Type B pancreatic cell (in vitro differentiated cells): ENCODE measurements at places on chromosomes 11 and 22. TPM values are rescaled to one million over a fixed set of nuclear protein-coding genes. Genes with fewer than 3 reads are reported as not detected.

- H3K4me1 ChIP-seq: peaks cover 20% of the 10 kb centered on the region
- H3K36me3 ChIP-seq: no peaks in the 10 kb centered on the region
- H3K27ac ChIP-seq: no peak overlapping the region
These were observed 6.4 kb downstream of the MMP11 start for GRCh38 chr22:23779083-23779482.

Gene CHST1
- 4.5 and 9.2 TPM in 2 replicates for total RNA-seq

DNA sequence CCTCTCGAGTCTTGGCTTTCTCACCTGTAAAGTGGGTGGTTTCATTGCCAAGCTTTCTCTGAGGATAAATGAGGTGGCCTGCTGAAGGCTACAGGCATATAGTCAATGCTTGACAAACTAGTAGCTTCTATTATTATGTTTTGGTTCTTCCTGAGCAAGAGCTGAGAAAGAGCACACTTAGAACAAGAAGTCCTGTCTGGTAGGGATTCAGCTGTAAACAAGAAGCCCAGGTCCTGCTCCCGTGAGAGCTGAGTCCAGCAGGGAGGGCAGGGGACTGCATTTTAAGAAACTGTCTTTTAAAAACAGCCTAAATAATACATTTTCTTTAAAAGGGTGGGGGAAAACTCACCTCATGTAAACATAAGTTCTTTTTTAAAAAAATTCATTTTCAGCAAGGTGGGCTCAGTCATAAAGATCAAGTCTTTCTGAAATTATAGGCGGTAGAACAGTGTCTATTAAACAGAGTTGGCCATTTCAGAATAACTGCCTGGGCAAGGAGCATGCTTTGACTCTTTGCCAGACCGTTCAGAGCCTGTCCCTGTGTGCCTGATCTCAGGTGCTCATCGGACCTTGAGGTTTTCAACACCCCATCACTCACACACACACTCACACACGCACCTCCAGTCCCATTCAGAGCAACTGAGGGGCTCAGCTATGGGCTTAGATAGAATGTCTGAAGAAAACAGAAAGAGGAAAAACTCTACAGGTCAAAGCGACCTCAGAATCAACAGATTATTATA, 29.2 kb upstream of the MYO18B start:
- no peak for DNase-seq
- H3K27ac ChIP-seq: no peak overlapping the region
- H3K27me3 ChIP-seq: no peaks in the 10 kb centered on the region

Gene SERPING1
- total RNA-seq: 58.5 and 74.7 TPM in 2 replicates

- H3K36me3 ChIP-seq: no peaks in the 10 kb centered on the region
- no peak overlapping the region for H3K27ac ChIP-seq
- no peak overlapping the region for H3K4me3 ChIP-seq
- DNase-seq: no peak
- peaks cover 5% of the 10 kb centered on the region for H3K27me3 ChIP-seq
- H3K4me1 ChIP-seq: peaks cover 6% of the 10 kb centered on the region
These were observed 256.4 kb upstream of the SESN3 start for GRCh38 chr11:95487391-95487790.

- no peak overlapping the region for H3K27ac ChIP-seq
- no peak for DNase-seq
- H3K27me3 ChIP-seq: peaks cover 2% of the 10 kb centered on the region
- H3K36me3 ChIP-seq: no peaks in the 10 kb centered on the region
- no peak overlapping the region for H3K4me3 ChIP-seq
These were observed 63.6 kb downstream of the MTNR1B start for GRCh38 chr11:93033093-93033492.

GRCh38 chr11:121464352-121464946, 11.7 kb upstream of the SORL1-AS1 start:
- H3K4me1 ChIP-seq: peaks cover 62% of the 10 kb centered on the region
- no peak for DNase-seq

- no peaks in the 10 kb centered on the region for H3K36me3 ChIP-seq
- DNase-seq: no peak
- H3K27ac ChIP-seq: peak overlapping the region; percentile 50
- no peak overlapping the region for H3K4me3 ChIP-seq
- no peaks in the 10 kb centered on the region for H3K4me1 ChIP-seq
These were observed 87.4 kb upstream of the DRD2 start for GRCh38 chr11:113562576-113562975.

Gene CALCB
- 0.64 TPM in 1 of 2 replicates, not detected in the other for total RNA-seq

Gene SCN4B
- total RNA-seq: 0.36 and 2.0 TPM in 2 replicates

Gene MMP1
- total RNA-seq: 6.5 and 14.3 TPM in 2 replicates

DNA sequence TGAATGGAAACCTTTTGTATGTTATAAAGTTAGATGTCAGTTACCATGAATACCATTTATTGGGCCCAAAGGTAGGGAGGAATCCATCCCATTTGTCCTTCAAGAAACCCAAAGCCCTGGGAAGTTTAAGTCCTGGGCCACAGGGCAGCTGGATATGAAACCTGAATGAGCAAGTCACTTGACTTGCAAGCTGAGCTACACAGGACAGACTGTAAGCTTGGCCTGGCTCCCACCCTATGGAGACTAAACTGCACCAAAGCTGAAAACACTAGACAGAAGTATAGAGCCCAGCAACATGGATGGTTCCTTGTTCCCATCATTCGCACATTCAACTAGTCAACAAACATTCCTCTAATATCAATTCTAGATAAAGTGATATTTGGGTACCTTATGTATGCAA, 71.3 kb downstream of the KCNC1 start:
- H3K4me3 ChIP-seq: no peak overlapping the region
- H3K4me1 ChIP-seq: peaks cover 5% of the 10 kb centered on the region
- no peak overlapping the region for H3K27ac ChIP-seq
- no peaks in the 10 kb centered on the region for H3K27me3 ChIP-seq
- H3K36me3 ChIP-seq: no peaks in the 10 kb centered on the region

DNA sequence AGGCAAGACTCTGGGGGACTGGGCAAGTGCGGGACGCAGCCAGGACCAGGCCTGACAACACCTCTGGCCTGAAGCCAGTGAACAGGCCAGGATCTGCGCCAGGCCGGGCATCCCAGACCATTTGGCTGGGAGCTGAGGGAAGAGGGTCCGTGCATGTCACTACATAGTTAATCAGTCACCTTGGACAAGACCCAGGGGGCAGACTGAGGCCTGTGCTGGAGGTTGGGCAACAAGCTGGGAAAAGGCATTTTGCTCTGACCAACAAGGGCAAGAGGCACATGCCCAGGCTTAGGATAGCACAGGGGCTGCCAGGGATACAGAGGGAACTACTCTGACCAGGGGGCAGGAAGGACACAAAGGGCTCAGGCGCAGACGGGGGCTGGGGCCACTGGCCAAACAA, 7.0 kb upstream of the CHADL start:
- H3K4me1 ChIP-seq: no peaks in the 10 kb centered on the region
- no peaks in the 10 kb centered on the region for H3K27me3 ChIP-seq
- no peak for DNase-seq
- peaks cover 7% of the 10 kb centered on the region for H3K36me3 ChIP-seq
- H3K4me3 ChIP-seq: no peak overlapping the region
- no peak overlapping the region for H3K27ac ChIP-seq

Gene TENM4
- total RNA-seq: 33.4 and 156 TPM in 2 replicates

DNA sequence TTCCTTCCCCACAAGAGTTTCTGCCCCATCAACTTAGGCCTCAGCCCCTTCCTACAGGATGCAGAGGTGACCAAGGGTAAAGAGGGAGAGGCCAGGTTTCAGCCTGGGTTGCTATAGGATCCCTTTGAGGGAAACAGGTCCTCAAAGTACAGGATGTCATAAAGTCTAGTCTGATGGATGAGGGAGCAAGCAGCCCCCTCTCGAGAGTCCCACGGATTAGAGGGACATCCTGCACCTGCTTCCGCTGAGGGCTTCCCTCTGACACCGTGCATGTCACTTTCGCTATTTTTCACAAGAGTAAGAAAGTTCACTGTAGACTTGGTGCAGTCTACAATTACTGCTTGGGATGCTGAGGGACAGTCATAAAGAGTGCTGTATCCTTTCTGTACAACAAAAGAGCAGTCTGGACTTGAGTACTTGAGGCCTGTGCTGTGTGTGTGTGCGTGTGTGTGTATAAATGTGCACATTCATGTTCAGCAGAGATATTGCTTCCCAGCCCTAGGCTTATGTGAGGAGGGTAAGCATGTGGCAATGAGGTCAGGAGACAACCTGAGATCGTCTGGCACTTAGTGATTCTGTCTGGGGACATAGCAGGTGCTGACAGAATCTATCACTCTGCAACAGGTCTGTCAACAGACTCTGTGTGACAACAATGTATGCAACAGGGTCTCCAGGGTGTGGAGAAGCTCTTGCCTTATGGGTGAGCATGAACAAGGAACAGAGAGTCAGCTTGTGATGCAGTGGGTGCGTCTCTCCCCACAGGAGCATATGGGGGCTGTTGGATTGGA, 18.0 kb upstream of the CHST1 start:
- no peak overlapping the region for H3K4me3 ChIP-seq
- DNase-seq: no peak
- peaks cover 23% of the 10 kb centered on the region for H3K27me3 ChIP-seq

DNA sequence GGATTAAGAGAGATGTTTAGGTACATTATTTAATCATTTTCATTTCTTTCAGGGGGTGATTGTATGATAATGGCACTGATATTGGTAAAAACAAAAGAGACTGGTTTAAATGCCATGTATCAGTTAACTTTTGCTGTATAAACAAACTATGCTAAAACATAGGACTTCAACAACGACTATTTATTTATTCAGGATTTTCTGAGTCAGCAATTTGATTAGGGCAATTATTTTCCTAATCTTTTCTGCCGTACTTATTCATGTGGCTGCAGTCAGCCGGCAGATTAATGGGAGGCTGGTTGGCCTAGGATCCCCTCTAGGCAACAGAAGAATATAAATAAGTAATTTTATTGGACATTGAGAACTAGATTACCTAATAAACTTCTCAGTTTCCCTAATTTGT, 661.7 kb upstream of the RAG2 start:
- H3K4me1 ChIP-seq: peaks cover 3% of the 10 kb centered on the region
- DNase-seq: no peak
- no peaks in the 10 kb centered on the region for H3K36me3 ChIP-seq
- H3K4me3 ChIP-seq: no peak overlapping the region
- H3K27ac ChIP-seq: no peak overlapping the region
- H3K27me3 ChIP-seq: no peaks in the 10 kb centered on the region

GRCh38 chr11:64742087-64742888, 1.7 kb downstream of the RASGRP2 start:
- H3K4me1 ChIP-seq: peaks cover 7% of the 10 kb centered on the region
- no peak overlapping the region for H3K27ac ChIP-seq
- H3K4me3 ChIP-seq: peak overlapping the region; percentile 77
- DNase-seq: no peak
- no peaks in the 10 kb centered on the region for H3K36me3 ChIP-seq
- H3K27me3 ChIP-seq: peaks cover 64% of the 10 kb centered on the region

DNA sequence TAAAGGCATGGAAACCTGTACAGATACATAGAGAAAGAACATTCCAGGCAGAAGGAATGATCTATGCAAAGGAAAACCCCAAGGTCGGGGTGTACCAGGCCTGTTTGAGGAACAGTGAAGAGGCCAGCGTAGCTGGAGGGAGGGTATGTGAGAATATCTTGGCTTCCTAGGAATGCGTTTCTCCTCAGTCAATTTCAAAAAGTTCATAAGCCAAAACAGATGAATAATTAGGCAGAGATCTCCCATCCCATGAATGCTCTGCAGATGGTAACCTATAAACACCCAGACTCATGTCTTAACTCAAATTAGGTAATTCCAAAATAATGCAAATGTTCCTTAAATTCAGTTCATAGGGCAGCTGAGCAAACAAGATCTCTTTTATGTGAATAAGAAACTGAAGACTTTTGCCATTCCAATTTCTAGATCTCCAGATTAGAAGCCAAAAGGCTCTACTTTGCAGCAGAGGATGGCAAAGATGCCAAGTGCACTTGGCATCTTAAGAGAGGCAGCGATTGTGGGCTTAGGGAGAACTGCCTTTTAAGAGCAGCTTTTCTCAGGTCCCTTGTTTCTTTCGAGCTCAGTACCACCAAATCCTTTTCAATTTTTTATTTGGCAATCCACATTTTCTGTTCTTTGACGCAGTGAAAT, 13.2 kb downstream of the FAM118B start:
- H3K27ac ChIP-seq: no peak overlapping the region
- H3K36me3 ChIP-seq: peaks cover 10% of the 10 kb centered on the region
- DNase-seq: no peak
- H3K4me3 ChIP-seq: no peak overlapping the region

GRCh38 chr11:80819271-80819670, 1378.4 kb upstream of the TENM4 start:
- no peaks in the 10 kb centered on the region for H3K36me3 ChIP-seq
- no peak overlapping the region for H3K27ac ChIP-seq
- no peak for DNase-seq
- no peaks in the 10 kb centered on the region for H3K27me3 ChIP-seq
- H3K4me1 ChIP-seq: no peaks in the 10 kb centered on the region

GRCh38 chr22:22061085-22062077, 78.8 kb upstream of the TOP3B start:
- no peak overlapping the region for H3K4me3 ChIP-seq
- H3K27ac ChIP-seq: peak overlapping the region; percentile 34
- DNase-seq: no peak
- H3K27me3 ChIP-seq: peaks cover 29% of the 10 kb centered on the region

- H3K4me3 ChIP-seq: no peak overlapping the region
- DNase-seq: no peak
- peaks cover 3% of the 10 kb centered on the region for H3K36me3 ChIP-seq
These were observed 115.9 kb downstream of the FBXO7 start for GRCh38 chr22:32590556-32590955.

GRCh38 chr11:91365986-91366585, 858.5 kb upstream of the FAT3 start:
- no peak overlapping the region for H3K27ac ChIP-seq
- DNase-seq: no peak
- H3K4me3 ChIP-seq: no peak overlapping the region

DNA sequence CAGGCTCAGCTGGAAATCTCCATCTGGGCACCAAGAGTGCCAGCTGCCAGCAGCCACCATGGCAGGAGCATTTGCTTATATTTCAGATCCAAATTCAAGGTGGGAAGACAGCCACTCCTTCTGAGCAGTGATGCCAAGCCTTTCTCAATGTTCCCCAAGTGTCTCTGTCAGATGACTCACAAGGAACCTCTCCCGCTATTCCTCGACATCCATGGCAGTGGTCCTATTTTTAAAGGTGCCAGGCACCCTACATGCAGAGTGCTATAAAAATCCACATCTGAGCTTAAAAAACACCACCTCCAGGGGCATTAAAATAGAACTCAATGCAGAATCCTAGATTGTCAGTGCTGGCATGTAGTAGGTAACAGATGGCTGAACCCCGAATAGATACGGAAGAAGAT, 112.1 kb downstream of the SLC1A2 start:
- H3K36me3 ChIP-seq: no peaks in the 10 kb centered on the region
- no peaks in the 10 kb centered on the region for H3K27me3 ChIP-seq
- DNase-seq: no peak
- H3K27ac ChIP-seq: no peak overlapping the region
- no peak overlapping the region for H3K4me3 ChIP-seq
- H3K4me1 ChIP-seq: no peaks in the 10 kb centered on the region

Gene FEN1
- 27.7 and 44.6 TPM in 2 replicates for total RNA-seq

Gene ADAMTS15
- total RNA-seq: 2.3 and 22.0 TPM in 2 replicates

DNA sequence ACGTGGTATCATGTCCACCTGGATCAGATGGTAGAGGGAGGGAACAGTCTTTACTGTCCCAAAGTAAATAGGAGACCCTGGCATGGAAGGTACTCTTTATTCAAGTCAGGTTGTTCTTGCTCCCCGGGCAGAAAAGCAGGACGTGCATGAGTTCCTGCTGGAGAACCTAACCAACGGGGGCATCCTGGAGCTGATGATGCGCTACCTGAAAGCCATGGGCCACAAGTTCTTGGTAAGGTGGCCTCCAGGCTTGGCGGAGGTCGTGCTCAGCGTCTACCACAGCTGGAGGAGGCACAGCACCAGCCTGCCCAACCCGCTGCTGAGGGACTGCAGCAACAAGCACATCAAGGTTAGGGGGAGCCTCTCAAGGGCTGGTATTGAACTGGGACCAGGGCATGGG, 48.7 kb downstream of the CABIN1 start:
- peaks cover 30% of the 10 kb centered on the region for H3K36me3 ChIP-seq
- no peaks in the 10 kb centered on the region for H3K27me3 ChIP-seq
- no peak overlapping the region for H3K4me3 ChIP-seq
- no peaks in the 10 kb centered on the region for H3K4me1 ChIP-seq
- H3K27ac ChIP-seq: no peak overlapping the region
